Body of pancreas (tissue), 4 donors: ENCODE measurements at places on chromosomes 12 and 14.

- no peaks in the 10 kb centered on the region for H3K27me3 ChIP-seq
- H3K27ac ChIP-seq, result peak overlapping the region; percentile 44
- no peaks in the 10 kb centered on the region for H3K36me3 ChIP-seq
- H3K4me3 ChIP-seq, result peak overlapping the region; percentile 17
These were observed 3.5 kb upstream of the AAAS start for GRCh38 chr12:53324779-53325510.

DNA sequence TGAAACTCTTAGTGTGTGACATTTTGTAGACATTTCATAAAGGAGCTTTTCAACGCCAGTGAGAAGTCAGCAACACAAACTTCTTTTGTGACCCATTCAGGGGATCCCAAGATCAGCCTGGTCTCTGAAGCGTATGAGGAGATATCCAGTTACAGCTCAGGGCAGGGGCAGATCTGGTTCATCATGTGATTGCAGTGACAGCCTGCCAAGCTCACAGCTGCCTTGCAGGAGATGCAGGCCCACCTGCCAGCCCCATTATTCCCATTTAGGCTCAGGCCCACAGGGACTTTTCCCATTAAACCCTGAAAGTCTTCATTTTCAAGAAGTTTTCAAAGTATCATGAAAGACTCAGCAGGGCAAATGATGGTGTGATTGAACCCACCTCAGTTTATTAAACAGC lies 38.3 kb downstream of the SRGAP1 start:
- no peaks in the 10 kb centered on the region for H3K27me3 ChIP-seq
- no peak overlapping the region for H3K4me3 ChIP-seq
- H3K36me3 ChIP-seq, result no peaks in the 10 kb centered on the region
- no peak for DNase-seq
- peaks cover 4% of the 10 kb centered on the region for H3K4me1 ChIP-seq
- H3K27ac ChIP-seq, result no peak overlapping the region

GRCh38 chr14:63867933-63868921 lies 15.4 kb downstream of the SYNE2 start:
- H3K4me3 ChIP-seq, result no peak overlapping the region
- H3K36me3 ChIP-seq, result no peaks in the 10 kb centered on the region
- peaks cover 49% of the 10 kb centered on the region for H3K4me1 ChIP-seq
- no peaks in the 10 kb centered on the region for H3K27me3 ChIP-seq

DNA sequence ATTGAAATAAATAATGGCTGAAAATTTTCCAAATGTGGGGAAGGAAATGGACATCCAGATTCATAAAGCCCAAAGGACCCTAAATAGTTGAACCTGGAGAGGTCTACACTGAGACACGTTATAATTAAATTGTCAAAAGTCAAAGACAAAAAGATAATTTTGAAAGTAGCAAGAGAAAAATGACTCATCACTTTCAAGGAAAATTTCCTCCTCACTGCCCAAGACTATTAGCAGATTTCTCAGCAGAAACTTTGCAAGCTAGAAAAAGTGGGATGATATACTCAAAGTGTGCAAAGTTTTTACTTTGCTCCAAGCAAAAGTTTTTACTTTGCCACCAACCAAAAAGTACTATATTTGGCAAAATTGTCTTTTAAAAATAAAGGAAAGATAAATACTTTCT lies 15.9 kb upstream of the KRT83 start:
- peaks cover 4% of the 10 kb centered on the region for H3K4me1 ChIP-seq
- H3K27ac ChIP-seq, result no peak overlapping the region
- no peak for DNase-seq

DNA sequence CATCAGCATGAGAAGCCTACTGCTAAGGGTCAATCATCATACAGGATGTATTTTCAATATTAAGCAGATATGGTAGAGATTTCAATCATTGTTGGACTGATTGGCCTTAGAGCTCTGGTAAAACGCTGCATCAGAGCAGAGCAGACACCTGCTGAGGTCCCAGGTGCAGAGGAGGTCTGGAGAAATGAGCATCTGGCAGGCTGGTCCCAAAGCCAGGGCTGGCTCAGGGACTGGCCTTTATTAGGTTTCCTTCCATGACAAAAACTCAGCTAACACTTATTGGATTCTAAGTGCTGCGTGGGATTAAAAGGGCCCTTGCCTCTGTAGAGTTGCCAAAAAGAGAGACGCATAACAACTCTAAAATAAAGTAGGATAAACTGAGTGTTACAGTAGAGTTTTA lies 29.7 kb downstream of the AKAP6 start:
- no peak for DNase-seq
- no peaks in the 10 kb centered on the region for H3K36me3 ChIP-seq
- no peak overlapping the region for H3K4me3 ChIP-seq
- H3K27ac ChIP-seq, result no peak overlapping the region
- H3K27me3 ChIP-seq, result no peaks in the 10 kb centered on the region

DNA sequence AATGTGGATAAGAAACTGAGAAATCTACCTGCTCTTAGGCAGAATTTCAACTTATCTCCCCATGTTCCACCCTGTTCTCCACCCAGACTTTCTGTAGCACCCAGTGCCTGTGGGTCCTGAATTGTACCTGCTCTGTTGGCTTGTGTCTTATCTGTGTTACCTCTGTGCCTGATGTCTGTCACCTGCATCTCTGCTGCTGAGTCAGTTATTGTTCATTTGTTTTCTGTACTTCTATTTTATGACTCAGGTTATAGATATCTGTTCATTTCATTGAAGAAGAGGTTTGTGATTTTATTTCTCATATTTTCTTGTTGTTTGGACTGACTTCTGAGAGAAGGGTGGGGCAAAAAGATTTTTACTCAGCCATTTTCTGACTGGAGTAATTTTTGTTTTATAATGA lies 11.7 kb downstream of the SOCS4 start:
- no peaks in the 10 kb centered on the region for H3K36me3 ChIP-seq
- DNase-seq, result no peak
- no peak overlapping the region for H3K4me3 ChIP-seq

DNA sequence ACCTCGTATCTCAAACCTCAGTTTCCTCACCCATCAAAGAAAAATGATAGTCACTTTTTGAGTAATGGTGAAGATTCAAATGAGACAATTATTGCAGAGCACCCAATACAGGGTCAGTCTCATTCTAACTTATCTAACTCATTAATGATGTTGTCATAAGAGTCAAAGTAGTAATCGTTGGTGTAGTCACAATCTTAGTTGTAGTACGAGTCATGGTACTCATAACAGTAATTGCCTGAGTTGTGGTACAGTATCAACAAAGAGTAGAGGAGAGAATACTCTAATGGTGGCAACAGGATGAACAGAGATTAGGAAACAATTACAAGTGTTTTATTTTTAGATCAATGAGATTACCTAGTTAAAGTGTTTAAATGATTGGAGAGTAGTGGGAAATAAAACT lies 93.6 kb upstream of the TMTC2 start:
- H3K27me3 ChIP-seq, result no peaks in the 10 kb centered on the region
- no peak overlapping the region for H3K27ac ChIP-seq
- no peaks in the 10 kb centered on the region for H3K36me3 ChIP-seq

DNA sequence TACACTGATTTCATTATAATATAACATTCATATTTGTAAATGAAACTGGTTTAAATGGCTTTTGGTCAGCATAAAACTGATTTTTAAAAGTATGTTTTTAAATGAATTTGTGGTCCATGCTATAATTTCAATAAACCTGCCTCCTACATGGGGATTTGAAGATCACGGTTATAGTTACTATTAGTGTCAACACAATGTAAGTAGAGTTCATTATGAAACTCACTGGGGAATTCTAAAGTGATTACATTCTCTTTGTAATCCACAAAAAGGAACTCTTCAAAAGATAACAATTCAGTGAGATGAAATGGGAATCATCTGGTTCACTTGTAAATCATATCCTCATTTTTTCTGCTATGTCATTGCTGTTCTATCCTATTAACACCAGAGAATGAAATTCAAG lies 204.5 kb upstream of the G2E3 start:
- H3K4me1 ChIP-seq, result no peaks in the 10 kb centered on the region
- H3K27ac ChIP-seq, result no peak overlapping the region
- no peak for DNase-seq
- no peaks in the 10 kb centered on the region for H3K36me3 ChIP-seq
- H3K4me3 ChIP-seq, result no peak overlapping the region
- H3K27me3 ChIP-seq, result no peaks in the 10 kb centered on the region

DNA sequence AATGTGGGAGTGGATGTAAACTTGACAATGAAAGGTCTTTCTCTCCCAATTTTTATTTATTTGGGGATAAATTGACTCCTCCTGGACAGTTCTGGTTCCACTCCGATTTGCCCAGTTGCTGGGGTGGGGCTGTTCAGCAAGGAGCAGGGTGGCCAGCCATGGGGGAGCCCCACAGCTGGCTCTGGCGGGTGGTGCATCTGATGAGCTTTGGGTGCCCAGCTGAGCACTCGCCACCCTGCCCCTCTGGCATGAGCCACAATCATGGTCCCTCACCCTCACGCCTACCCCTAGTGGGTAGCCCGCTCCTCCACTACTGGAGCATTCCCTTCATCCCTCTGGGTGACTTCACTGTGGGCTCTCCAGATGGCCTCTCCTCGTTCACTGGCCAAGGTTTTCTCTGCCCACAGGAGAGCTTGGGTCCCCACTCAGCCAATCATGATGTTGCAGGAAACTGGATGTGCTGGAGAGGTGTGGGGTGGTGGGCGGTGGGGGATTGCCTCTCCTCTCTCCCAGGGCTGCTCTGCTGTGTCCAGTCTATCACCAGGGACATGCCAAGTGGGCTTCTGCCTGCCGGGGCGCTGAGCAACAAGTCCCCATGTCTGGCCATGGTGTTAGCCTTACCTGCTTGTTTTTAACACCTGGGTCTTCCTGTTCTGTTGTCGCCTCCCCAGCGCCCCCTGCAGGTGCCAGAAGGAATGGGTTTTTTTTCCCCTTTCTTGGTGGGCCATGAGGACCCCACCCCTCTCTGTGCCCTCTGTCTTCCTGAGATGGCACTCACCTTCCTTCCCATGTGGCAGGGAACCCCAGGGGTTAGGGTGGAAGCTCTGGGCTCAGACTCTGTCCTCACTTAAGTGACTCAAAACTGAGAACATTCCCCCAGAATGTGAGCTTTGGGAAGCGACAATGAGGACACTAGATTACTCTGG lies 3.4 kb downstream of the CYP46A1 start:
- no peak overlapping the region for H3K4me3 ChIP-seq
- H3K27me3 ChIP-seq, result no peaks in the 10 kb centered on the region
- peak; percentile 31 for DNase-seq
- H3K36me3 ChIP-seq, result no peaks in the 10 kb centered on the region

DNA sequence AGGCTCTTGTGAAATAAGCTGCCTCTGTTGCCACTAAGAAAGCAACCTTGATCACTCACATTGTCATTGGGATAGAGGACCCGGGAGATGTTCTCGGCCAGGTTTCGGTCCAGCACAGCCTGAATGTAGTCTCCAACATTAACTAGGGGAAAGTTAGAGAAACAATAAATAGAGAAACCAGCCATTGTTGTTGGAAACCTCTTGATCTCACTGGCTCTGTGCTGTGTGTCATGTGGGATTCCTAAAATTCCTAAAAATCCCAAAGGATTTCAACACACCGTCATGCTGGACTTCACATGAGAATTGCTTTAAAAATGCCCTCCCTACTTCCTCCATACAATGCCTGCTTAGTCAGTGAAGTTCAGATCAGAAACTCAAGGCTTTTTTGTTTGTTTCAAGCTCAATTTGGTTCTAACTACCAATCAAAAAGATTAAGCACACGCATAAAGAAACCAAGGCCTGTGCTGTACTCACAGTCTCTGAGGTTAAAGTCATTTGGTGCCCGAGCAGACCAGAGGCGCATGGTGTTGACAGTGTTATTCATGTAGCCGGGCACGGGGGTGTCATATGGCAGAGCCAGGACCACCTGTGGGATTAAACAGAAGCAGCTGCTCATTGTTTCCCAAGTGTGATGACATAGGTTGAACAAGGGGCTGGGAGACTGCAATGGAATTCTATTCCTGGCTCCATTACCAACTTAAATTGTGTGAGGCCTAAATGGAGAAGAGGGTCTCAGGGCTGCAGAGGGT lies 23.6 kb downstream of the PYGL start:
- no peak for DNase-seq
- H3K4me3 ChIP-seq, result no peak overlapping the region
- no peaks in the 10 kb centered on the region for H3K27me3 ChIP-seq
- no peaks in the 10 kb centered on the region for H3K4me1 ChIP-seq
- no peaks in the 10 kb centered on the region for H3K36me3 ChIP-seq

DNA sequence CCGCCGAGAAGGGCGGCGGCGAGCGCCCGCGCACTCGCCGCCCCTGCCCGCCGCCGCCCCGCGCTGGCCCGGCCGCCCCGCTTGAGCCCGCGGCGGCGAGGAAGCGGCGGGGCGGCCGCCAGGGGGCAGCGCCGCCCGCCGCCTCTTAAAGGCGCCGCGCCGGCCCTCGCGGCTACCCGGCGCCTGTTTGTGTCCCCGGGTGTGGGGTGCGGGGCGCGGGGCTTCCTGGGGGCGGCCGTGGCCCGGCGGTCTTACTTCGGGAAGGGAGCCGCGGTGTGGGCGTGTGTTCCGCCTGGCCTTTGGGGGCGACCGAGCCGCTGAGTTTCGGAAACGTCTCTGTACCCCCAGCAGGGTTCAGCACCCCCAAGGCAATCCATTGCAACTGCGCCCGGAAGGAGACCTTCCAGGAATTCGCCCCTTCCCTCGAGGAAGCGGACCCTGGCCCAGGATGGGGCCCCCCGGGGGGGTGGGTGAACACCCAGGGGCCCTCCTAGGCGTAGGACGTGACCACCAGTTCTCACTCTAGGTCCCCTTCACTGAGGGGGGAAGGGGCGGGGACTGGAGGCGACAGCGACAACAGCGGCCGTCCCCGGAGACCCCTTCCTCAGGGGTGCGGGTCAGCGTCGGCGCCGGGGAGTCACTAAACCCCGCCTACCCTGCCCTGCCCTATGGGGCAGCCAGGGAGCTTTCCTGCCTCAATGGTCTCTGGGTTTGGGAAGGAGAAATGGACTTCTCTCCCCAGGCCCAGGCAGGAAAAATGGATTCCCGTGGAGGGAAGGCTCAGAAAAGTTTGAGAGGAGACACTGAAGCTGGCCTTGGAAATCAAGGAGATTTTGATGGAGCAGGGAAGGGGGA lies at the start of gene ITPK1:
TSS of gene ITPK1 (minus strand) at position 105 of the 855 bp plus-strand sequence. CDS start 762 bp downstream, outside the sequence.
- peak within 1 kb of the TSS; percentile 64 for H3K4me3 ChIP-seq
- H3K27ac ChIP-seq, result peak within 1 kb of the TSS; percentile 93
- H3K36me3 ChIP-seq, result no peaks in the 10 kb centered on the region
- H3K27me3 ChIP-seq, result no peaks in the 10 kb centered on the region
- H3K4me1 ChIP-seq, result peaks cover 29% of the 10 kb centered on the region

DNA sequence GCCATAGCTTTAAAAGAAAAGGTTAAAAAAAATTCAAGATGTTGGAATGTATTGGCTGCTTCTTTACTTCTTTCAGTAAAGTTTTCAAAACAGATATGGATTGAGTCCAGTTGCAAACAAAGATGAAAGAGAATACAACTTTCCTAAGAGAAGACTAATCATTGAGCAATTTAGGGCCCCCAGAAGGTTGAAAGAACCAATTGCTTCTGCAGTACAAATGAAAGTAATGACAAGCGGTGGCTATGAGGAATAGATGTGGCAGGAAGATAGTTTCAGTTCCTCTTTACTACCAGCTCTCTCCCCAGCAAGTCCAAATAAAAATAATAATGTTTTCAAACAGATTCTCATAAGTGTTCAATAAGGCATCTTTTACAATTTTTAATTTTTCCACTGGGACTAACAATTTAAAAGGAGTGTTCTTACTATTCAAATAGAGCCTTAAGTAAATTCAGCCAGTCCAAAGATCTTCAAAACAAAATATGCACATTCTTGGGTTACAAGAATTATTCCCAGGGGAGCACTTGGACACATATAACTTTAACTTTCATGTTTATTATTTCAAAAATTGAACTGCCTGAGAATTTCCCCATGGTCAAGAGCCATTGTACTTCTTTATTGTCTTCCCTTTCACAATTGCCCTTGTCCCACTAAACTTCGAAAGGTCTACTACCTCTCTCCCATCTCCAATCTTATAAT lies 62.3 kb upstream of the PPP1R12A start:
- no peaks in the 10 kb centered on the region for H3K36me3 ChIP-seq
- no peaks in the 10 kb centered on the region for H3K27me3 ChIP-seq
- H3K4me1 ChIP-seq, result no peaks in the 10 kb centered on the region
- no peak overlapping the region for H3K27ac ChIP-seq
- DNase-seq, result no peak
- H3K4me3 ChIP-seq, result no peak overlapping the region
